ENCODE measurements at places on chromosomes 3 and 15.

- no peak for DNase-seq
Observed at GRCh38 chr3:88019024-88019423, 39.8 kb downstream of the CGGBP1 start.

- DNase-seq, result no peak
Observed at GRCh38 chr3:149145356-149145755, 15.9 kb downstream of the HPS3 start.

GRCh38 chr3:182969277-182969676 lies 11.1 kb downstream of the DCUN1D1 start:
- no peak for DNase-seq

DNA sequence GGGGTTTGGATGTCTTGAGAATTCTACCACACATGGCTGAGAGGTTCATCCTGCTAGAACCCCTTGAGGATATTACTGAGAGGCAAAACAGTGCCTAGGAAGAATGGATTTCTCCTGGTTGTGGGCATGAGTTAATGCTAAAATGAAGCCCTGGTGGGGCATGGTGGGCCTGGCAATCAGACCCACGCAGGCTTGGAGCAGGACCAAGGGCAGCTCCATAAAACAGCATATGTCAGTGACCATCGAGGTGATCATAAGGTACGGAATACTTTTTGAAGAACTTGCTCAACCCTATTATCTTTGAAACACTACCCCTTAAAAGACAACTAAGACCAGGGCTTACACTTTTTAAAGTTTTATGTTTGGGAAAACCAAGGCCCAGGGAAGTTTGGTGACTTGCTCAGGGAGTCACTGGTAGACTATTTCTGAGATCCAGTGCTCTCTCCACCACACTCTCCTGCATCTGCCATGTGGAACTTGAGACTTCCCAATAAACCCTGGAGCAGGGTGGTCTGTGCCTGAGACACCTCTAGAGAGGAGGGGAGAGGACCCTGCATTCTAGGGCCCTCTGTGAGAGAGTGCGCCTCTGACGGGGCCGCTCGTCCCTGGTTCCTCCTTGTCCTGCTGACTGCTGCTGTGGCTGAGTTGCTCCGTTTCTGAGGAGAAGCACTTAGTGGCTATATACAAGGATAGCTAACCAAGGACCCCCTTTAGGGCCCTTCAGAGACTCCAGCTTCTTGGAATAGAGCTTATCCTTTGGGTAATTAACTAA lies 28.0 kb upstream of the TIMP4 start:
- DNase-seq, result no peak

DNA sequence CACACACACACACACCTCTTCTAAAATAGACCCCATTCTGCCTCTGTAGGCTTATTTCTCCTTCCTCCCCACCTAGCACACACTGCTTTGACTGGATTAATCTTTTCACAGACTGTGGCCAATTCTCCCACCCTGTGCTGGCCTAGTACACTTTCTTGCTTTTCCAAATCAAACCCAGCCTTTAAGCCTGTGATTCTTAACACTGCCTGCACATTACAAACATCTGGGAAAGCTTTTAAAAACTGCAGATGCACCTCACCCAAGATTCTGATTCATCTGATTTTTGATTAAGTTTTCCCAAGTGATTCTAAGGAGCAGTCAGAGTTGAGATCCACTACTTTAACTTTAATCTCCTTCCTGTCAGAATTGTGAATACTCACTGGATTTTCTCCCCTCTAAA lies 12.8 kb downstream of the CSNK1G1 start:
- no peak for DNase-seq

DNA sequence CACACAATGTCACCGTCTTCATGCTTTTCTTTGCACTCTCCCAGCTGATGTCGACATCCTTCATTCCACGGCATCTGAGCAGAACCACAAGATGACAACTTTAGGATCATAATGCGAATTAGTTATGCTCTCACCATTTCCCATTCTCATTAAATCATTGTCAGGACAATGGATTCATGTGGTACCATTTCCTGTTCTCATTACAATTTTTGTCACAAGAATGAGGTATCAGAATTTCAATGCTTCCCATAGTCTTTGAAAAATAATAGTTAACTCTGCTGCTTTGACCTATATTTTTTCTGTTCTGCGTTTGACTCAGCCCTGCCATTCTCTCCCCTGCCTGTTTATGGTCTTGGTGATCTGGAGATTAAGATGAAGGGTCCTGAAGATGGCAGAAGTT lies 175.7 kb upstream of the MDFIC2 start:
- no peak for DNase-seq
